A172 (cell line): ENCODE measurements at places on chromosomes 2 and 18. TPM values are rescaled to one million over a fixed set of nuclear protein-coding genes. Genes with fewer than 3 reads are reported as not detected.

Gene C18orf32
- 37.5 and 54.1 TPM in 2 replicates for total RNA-seq

Gene FAP
- 1.9 and 2.2 TPM in 2 replicates for total RNA-seq

Gene UCN
- total RNA-seq, result 4.1 and 5.0 TPM in 2 replicates

- DNase-seq, result no peak
These were observed 39.2 kb downstream of the CCDC138 start for GRCh38 chr2:108825736-108826135.

GRCh38 chr2:8550481-8550880, 131.4 kb upstream of the ID2 start:
- no peak for DNase-seq

DNA sequence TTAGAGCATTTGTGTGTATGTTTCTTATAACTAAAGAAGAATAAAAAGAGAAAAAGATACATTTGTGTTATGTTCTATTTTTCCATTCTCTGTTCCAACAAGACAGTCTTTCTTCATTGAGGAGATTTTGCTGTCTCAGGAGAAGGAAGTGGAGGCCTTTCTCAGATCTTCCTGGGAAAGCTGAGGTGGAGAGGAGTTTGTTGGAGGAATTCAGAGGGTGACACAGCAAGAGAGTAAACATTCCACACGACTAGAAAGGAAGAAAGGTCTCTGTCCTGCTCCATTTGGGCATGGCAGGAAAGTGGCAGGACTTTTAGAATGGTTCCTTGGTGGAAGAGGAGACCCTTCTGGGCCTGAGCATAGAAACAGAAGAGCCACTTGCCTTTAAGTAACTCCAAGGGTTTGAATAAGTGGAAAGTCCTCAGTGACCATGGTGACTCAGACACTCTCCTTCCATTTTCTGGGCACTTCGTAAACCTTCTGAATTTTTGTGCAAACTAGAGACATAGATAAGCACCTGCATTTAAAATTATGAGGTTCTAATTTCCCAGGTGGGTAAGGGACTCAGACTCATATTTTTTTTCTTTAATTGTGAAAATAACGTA, 52.3 kb upstream of the COL5A2 start:
- DNase-seq, result no peak

GRCh38 chr18:55384551-55385275, 203.3 kb downstream of the TCF4 start:
- DNase-seq, result peak; percentile 18

- no peak for DNase-seq
These were observed 35.7 kb downstream of the STK39 start for GRCh38 chr2:168211664-168212163.

DNA sequence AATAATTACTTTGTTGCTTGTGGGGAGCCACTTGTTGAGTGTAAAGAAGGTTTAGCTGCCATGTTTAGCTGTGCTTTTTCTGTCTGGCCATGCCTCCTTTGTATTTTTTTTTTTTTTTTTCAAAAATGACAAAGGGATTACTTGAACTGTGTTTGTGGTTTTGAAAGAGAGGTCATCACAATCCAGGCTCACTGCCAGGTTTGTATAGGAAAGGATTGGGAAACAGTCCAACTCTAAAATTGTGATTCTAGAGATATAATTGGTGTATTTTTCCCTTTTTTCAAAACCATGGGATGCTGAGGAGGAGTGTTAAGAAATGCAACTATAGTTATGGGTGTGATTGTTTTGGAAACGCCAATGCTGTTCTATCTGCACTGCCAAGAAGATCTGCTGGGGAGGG, 4.3 kb downstream of the ITPRIPL1 start:
- DNase-seq, result peak; percentile 70

DNA sequence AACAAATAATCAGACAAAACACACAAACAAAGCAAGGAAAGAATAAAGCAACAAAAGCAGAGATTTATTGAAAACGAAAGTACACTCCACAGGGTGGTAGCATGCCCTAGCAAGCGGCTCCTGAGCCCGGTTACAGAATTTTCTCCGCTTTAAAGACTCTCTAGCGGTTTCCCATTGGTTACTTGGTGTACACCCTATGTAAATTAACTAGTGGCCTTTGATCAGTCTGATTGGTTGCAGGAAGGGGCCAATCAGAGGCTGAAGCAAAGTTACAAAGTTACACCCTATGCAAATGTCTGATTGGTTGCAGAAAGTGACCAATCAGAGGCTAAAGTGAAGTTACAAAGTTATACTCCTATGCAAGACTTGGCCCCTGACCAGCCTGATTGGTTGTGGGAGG, 242.9 kb downstream of the LDLRAD4 start:
- no peak for DNase-seq

- DNase-seq, result no peak
These were observed 4.8 kb upstream of the THOC1 start for GRCh38 chr18:272650-273049.

- no peak for DNase-seq
These were observed 51.8 kb downstream of the ADD2 start for GRCh38 chr2:70716131-70716743.

DNA sequence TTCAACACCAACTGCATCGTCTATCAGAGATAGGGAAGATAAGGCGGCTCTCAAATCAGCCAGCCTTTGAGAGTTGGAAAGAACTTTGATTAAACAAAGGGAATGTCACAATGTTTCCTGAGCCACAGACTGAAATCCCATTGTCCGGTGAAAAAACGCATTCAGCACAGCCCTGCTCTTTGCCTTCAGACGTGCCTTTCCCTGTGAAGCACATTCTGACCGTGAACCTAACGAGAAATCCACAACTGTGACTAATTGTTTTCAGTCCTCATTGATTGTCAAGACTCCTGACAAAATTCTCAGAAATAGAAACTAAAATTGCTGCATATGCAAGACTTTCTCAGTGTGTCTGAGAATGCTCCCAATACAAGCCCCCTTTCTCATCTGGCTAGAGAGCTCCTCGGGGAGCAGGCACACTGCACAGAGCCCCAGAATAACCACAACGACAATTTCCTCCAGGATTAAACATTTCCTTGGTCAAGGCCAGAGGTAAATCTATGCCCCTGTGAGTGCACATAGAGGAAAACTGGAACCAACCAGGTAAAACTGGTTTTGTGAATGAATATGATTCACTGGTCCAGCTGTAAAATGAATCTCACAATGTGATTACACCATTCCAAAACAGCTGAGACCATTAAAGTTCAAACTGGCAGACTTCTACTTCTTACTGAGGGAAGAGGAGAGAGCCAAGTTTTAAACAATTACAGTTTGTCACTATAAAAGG, 561.9 kb upstream of the ID2 start:
- peak; percentile 21 for DNase-seq

Gene WNT6
- total RNA-seq, result 0.24 TPM in 1 of 2 replicates, not detected in the other

Gene CCDC148
- 0.65 and 0.90 TPM in 2 replicates for total RNA-seq

GRCh38 chr2:174951745-174952144, 53.4 kb downstream of the CHN1 start:
- DNase-seq, result no peak

DNA sequence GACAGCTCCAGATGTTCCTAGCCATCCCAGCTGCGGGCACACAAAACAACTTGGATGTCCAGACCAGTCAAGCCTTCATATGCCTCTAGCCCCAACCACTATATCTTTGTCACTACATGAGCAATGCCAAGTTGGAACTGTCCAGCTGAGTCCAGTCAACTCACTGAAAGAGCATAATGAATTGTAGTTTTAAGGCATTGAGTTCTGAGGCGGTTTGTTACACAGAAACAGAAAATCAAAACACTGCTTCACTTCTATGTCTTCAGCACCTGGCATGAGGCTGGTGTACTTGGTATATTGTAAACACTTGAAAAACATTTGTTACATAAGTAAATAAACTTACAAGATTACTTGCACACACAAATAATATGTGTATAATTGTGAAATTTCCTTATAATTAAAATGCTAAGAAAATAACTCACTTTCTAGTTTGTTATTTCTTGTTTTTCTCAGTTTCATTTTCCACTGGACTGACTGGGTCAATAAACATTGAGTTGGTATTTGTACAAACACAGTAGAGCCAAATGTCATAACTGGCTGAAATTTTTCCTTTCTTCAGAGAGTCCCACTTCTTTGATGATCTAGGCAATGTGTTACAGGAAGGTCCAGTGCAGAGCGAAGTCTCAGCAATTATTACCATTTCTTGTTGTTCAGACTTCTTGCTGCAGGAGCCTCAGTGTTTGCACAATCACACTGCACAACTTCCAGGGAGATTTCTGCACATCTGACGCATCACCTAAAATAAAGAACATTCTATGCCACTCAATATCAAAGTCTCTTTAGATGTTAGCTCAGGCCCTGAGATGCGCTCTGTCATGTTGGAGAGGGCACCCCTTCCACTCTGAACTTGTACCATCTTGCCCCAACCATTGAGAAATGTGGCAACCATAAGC, 38.2 kb upstream of the DPP4 start:
- no peak for DNase-seq

Gene SNRPD1
- total RNA-seq, result 69.5 and 94.1 TPM in 2 replicates
